ENCODE measurements at places on chromosomes 7 and 10.
A peak's percentile ranks its signal among the peaks of the same experiment; 100 is the strongest.

GRCh38 chr7:138663725-138664710, 37.1 kb downstream of the SVOPL start:
- no peaks in the 10 kb centered on the region for H3K27me3 ChIP-seq
- H3K27ac ChIP-seq = no peak overlapping the region
- no peaks in the 10 kb centered on the region for H3K4me1 ChIP-seq
- no peaks in the 10 kb centered on the region for H3K36me3 ChIP-seq
- H3K4me3 ChIP-seq = peak overlapping the region; percentile 30

GRCh38 chr7:140310337-140311002, 87.9 kb downstream of the SLC37A3 start:
- H3K36me3 ChIP-seq = no peaks in the 10 kb centered on the region
- H3K27ac ChIP-seq = no peak overlapping the region
- DNase-seq = no peak
- H3K27me3 ChIP-seq = no peaks in the 10 kb centered on the region

GRCh38 chr7:38199154-38199553, 21.1 kb downstream of the STARD3NL start:
- H3K27ac ChIP-seq = no peak overlapping the region
- H3K4me3 ChIP-seq = no peak overlapping the region
- DNase-seq = no peak
- H3K27me3 ChIP-seq = no peaks in the 10 kb centered on the region
- no peaks in the 10 kb centered on the region for H3K36me3 ChIP-seq
- H3K4me1 ChIP-seq = peaks cover 2% of the 10 kb centered on the region

GRCh38 chr10:75987616-75988015, 556.2 kb downstream of the LRMDA start:
- H3K27ac ChIP-seq = no peak overlapping the region
- H3K36me3 ChIP-seq = no peaks in the 10 kb centered on the region
- peak; percentile 18 for DNase-seq

GRCh38 chr10:110803830-110804338, 67.8 kb upstream of the PDCD4 start:
- no peaks in the 10 kb centered on the region for H3K27me3 ChIP-seq
- no peak overlapping the region for H3K27ac ChIP-seq
- H3K4me1 ChIP-seq = no peaks in the 10 kb centered on the region
- H3K4me3 ChIP-seq = no peak overlapping the region
- no peaks in the 10 kb centered on the region for H3K36me3 ChIP-seq

All from mesendoderm (in vitro differentiated cells).